ENCODE measurements at places on chromosomes 13 and 19.
A peak's percentile ranks its signal among the peaks of the same experiment; 100 is the strongest.

DNA sequence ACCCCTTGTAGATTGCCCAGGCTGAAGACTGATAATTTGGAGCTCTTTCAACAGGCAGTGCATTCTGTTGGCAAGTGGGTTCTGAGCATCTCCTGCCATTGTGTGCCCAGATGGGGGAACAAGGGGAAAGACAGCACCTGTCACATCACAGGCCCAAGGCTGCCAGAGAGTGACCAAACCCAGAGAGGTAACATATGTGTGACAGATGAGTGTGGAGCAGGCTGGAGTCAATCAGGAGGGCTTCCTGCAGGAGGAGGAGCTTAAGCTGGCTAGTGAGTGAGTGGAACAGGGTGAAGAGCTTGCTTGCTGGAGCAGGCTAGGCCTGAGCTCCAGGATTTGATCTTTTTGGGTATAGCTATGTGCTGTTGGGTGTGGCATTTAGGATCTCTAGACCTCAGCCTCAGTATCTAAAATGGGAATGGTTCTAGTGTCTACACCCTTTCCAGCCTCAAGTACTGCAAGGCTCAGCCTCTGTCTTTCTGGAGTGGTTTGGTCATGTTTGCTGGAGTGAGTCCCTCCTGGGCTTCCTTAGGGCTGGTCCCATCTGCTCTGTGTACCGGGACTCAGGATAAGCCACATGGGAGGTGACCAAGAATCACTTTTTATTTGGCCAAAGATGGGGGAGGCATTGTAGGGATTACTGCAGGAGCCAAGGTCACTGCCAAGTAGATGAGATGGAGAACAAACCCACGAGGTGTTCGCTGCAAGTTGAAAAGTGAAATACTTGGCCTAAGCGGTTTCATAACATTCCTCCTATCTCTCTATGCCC is 152.4 kb upstream of the TSHZ3 start:
- DNase-seq, result no peak

DNA sequence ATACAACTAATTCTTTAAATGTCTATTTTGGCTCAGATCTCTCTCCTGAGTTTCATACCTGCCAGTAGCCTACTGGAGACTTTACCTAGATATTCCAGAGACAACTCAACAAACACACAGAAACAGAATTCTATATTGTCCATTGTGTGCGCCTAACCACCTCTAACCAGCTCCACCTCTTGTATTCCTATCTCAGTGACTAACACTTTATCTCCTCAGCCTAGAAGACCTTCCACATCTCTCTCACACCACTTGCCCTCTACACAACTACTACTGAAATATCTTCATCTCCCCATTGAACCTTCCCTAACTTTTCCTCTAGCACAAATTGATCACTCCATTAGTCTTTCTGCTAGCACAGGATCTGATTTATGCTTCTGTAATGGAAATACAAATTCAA is 6.7 kb downstream of the VWA8 start:
- no peak for DNase-seq

DNA sequence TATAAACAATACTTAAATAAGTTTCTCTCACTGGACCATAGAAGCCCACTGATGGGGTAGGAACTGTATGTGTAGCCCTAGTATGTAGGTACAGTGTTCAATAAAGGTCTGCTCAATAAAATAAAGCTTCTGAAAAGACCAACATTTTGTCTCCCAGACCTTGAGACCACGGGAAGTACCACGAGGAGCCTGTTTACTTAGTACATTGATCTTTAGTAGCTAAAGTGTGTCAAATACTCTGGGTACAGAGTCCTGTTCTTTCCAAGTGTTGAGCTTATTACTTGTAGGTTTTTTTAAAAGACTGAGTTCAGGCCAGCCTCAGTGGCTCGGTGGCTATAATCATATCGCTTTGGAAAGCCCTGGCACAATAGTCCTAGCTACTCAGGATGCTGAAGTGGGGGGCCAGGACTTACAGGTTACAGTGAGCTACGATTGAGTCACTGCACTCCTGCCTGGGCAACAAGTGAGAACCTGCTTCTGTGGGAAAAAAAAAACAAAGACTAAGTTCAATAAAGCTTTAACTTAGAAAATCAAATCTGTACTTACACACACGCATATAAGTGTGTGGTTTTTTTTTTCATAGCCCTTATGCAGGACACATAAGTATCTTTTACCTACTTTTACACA is 3.4 kb downstream of the MTRF1 start:
- DNase-seq, result no peak

- no peak for DNase-seq
Measured at GRCh38 chr13:32495429-32495828, 43.2 kb downstream of the N4BP2L2 start.

- DNase-seq, result no peak
Measured at GRCh38 chr13:113997845-113998751, 24.2 kb upstream of the C13orf46 start.

DNA sequence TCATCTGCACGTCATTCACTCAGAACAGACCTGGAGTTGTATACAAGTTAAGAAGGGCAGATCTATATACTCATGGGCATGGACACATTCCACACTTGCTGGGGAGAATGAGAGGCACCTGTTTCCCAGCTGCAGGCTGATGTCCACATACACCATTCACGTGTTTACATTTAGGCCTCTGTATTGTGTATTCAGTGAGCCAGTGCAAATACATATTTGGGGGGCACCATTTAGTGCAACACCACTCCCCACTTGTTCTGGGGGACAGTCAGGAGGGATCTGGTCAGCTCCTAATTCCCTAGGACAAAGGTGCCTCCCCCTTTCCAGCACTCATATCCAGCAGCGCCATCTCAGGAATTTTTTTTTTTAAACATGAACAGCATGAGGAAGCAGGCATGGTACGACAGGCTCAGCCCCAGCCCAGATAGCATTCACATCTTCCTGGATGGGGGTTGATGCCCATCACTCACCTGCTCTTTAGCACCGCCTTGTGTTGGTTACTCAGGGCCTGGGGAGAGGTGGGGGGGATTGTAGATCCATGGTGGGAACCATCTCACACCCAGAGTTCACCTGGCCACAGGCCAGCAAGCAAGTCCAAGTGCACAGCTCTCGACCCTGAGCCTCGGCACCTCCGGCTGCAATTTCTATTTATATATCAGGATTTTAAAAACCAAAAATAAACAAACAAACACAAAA is 56.9 kb upstream of the ZNF254 start:
- no peak for DNase-seq

DNA sequence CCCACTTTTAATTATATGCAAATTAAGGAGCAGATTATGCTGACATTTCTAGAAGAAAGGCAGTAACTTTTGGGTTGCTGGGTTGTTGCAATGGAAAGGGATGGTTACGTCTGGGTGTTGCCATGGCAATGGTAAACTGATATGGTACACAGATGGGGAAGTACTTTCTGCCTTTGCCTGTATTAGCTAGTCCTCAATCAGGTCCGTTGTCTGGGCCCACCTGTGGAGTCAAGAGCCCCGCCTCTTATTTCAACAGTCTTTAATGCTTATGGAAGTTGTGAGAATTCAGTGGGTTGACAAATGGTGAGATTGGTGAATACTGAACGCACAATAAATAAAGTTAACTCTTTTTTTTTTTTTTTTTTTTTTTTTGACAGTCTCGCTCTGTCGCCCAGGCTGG is 30.6 kb upstream of the DPP9 start:
- no peak for DNase-seq

DNA sequence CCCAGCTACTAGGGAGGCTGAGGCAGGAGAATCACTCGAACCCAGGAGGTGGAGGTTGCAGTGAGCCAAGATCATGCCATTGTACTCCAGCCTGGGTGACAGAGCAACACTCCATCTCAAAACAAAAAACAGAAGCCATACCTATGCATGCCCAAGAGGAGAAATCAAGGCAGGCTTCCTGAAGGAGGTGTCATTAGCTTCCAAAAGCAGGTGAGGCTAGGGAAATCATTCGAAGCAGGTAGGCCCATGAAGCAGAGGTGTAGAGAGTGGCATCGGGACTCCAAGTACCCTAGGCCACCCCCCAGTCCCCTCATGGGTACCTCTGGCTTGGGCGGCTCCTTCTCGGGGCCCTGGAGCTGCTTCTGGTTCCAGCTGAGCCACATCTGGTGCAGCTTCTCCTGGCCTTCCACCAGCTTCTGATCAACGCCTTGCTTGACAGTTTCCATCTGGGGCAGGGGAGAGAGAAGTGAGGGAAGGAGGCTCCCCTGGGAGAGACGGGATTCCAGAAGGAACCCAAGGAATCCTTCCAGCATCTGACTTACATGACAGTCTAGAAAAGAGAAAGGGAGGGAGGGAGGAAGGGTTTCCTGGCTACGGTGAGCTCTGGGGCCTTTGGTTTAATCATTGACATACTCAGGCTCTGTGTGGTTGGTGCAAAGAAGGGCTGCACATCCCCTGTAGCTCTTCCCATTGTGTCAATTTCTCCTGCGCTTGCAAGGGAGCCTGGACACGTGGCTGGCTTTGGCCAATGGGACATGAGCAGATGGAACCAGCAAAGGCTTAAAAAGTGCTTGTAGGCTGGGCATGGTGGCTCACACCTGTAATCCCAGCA is 13.1 kb upstream of the TICAM1 start:
- DNase-seq, result no peak

- no peak for DNase-seq
Measured at GRCh38 chr19:19192910-19193423, 909 bp downstream of the RFXANK start.

- no peak for DNase-seq
Measured at GRCh38 chr13:46850214-46850613, 46.6 kb downstream of the HTR2A start.

DNA sequence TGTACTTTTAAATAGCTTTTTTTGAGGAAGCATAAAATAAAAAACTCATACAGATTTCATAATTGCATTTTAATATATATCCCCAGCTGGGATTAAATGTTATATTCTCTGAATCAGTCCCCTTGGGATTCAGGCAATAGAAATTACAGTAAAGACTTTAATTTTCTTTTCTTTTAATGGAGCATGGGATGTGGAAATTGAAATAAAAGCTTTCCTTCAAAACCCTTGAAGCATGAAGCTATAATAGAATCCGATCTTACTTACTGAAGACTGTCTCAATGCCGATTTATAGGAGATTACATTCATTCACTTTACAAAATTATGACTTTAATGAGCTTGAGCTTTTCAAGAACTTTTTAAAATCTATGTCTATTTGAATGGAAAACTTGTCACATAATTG is 243.4 kb downstream of the SPRY2 start:
- DNase-seq, result no peak

GRCh38 chr13:99974939-99975561 is 3.5 kb upstream of the ZIC5 start:
- DNase-seq, result no peak

DNA sequence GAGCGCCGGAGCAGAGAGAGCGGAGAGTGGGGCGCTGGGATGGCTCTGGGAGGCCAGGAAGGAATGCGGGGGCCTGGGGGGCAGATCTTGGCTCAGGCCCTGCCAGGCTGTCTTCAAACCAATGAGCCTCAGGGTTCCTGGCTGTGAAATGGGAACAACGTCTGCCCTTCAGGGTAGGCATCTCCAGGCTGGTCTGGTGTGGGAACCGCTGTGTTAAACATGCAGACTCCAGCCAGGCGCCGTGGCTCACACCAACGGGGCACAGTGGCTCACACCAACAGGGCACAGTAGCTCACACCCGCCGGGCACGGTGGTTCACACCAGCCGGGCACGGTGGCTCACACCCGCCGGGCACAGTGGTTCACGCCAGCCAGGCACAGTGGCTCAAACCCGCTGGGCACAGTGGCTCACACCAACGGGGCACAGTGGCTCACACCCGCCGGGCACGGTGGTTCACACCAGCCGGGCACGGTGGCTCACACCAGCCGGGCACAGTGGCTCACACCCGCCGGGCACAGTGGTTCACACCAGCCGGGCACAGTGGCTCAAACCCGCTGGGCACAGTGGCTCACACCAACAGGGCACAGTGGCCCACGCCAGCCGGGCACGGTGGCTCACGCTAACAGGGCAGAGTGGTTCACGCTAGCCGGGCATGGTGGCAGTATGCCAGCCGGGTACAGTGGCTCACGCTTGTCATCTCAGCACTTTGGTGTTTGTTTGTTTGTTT is 40.1 kb downstream of the EFNA2 start:
- no peak for DNase-seq

DNA sequence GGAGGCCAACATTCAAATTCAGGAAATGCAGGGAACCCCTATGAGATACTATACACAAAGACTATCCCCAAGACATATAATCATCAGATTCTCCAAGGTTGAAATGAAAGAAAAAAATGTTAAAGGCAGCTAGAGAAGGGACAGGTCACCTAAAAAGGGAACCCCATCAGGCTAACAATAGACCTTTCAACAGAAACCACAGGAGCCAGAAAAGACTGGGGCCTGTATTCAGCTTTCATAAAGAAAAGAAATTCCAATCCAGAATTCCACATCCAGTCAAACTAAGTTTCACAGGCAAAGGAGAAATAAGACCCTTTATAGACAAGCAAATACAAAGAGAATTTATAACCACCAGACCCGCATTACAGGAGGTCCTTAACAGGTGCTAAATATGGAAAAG is 1703.6 kb upstream of the PRR20A start:
- no peak for DNase-seq

DNA sequence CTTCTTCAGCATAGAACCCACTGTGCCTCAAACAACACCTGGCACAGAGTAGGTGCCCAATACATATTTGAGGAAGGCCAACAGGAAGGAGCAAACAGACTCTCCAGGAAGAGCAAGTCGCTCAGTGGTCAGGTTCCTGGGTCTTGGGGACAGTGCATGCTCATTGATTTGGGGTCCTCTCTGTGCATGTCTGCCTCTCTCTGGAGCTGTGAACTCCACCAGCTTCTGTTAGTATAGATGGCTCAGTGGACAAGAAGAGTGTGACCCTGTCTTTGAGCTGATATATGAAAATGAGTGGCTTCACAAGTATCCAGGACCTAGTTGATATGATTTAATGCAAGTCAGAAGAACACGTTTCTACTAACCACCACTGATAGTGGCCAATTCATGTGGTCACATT is 98.7 kb downstream of the KCTD15 start:
- DNase-seq, result no peak

DNA sequence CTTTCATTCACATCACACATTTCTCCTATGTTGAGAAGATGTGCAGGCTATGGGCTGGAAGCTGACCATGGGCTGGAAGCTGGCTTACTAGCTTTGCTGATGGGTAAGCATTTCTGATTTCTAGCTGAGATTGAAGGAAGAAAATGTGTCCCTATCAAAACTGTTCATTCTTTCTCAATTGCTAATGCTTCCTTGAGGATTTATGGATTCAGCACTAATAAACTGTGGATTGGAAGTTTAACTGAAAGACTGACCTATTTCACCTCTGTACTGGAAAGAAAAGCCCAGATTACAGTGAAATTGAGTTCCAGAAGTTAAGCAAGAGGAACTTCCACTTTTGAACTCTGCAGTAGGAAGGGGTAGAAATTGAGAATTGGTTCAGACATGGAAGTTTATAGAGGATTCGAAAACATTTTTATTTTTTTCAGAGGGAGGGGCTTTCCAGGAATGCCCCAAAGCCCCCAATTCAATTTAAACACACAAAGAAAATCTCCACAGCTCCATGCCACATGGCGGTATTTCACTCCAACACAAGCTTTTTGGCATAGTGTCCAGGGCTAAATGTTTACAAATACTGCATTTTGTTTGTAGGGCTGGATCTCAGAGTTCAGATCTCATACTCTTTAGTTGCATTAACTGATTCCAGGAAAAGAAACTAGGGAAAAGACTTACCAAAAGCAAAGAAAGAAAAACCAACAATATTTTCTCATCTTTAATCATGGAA is 61.2 kb upstream of the ARGLU1 start:
- DNase-seq, result no peak

GRCh38 chr19:4730740-4731171 is 7.1 kb upstream of the DPP9 start:
- DNase-seq, result peak; percentile 55

Measured in T follicular helper cell (primary cell).